ENCODE measurements at places on chromosomes 16 and 17.

DNA sequence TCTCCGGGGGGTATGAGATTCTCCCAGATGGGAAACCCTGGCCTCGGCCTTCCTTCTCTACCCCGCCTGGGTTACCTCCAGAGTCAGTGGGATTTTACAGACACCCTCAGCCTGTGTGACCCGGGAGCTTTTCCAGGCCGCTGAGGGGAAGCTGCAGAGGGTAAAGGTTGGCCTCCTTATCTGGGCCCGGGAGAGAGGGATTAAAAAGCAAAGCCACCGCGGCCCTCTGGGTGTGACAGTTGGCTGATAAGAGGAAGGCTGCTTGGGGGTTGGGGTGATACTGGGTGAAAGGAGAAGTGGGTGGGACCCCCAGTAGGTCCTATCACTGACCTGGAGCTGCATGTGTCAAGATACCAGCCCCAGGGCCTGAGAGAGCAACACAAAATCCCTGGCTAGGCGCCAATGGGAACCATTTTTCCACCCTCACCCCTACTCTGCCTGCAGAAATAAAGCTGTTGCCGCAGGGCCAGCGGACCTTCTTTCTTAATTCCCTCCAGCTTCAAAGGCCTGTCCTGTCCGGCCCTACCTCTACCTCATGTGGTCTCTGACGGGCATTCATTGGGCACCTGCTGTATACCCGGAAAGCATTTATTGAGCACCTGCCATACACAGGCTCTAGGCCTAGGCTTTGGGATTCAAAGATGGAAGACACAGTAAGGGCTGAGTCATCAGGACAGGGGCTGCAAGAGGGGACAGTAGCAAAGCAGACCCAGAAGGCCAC lies 77.6 kb upstream of the GSE1 start:
- DNase-seq = no peak

- no peak for DNase-seq
Measured at GRCh38 chr17:31556969-31557645, 165.6 kb downstream of the RAB11FIP4 start.

DNA sequence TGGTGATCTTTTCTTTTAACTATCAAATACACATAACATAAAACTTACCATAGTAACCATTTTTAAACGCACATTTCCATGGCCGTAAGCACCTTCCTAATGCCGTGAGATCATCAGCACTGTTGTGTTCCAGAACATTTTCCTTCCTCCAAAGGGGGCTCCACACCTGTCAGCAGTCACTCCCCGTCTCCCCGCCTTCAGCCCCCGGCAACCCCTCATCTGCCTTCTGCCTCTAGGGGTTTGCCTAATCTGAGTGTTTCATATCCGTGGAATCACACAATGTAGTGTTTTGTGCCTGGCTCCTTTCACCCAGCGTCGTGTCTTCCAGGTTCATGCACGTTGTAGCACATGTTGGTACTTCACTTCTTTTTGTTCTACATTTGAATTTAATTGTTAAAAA lies 350.1 kb upstream of the TNRC6C start:
- DNase-seq = no peak

DNA sequence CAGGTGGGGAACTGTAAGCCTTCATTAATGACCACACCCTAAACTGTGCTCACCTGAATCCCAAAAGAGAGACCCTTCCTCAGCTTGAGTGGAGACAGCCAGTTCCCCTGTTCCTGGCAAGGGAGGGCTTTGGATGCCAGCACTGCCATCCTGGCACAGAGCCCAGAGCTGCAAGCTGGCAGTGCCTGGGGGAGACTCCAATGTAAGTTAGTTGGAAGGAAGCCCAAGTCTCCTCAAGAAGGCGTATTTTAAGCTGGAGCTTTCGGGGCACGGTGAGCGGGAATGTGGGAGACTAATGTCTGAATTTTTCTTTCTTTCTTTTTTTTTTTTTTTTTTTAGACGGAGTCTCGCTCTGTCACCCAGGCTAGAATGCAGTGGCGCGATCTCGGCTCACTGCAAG lies 4.7 kb downstream of the CDC42EP4 start:
- DNase-seq = no peak

GRCh38 chr17:9299695-9300094 lies 275.9 kb downstream of the STX8 start:
- no peak for DNase-seq

- no peak for DNase-seq
Measured at GRCh38 chr17:951325-952132, 28.0 kb downstream of the NXN start.

DNA sequence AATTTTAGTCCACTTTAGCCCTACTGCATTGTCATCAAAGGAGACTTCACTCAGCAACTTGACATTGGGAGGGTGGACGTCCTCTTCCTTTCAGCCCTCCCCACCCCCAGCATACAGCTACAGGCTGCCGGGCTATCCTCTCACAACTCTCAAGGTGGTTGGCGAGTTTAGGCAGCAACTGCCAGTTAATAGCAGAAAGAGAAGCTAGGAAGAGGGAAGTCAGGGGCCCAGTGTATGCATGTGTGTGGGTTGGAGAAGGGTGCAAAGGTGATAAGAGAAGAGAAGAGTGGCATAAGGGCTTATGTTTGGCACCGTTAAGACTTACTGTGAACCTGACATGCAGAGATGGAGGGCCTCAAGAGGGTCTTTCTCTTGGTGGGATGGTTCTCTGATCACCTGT lies 31.8 kb downstream of the CCL4 start:
- no peak for DNase-seq

GRCh38 chr17:50905460-50905803 lies 39.3 kb upstream of the TOB1 start:
- DNase-seq = no peak

DNA sequence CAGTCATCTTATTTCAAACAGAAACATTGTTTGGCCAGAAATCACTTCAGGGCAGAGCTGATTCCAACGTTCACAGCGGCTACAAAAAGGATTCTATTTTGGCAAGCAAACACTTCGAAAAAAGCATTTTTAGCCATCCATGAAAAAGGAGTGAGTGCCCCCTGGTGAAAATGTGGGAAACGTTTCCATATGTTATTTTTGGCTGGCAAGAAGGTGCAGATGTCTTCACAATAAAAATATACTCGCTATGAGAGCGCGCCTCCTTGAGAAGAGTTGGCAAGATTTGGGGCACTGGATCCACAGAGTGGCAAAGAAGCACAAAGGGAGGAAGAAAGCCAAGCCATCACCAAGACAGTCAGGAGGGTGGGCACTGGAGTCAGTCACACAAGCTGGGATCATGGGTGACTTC lies 191.1 kb downstream of the CHD9NB start:
- DNase-seq = no peak

DNA sequence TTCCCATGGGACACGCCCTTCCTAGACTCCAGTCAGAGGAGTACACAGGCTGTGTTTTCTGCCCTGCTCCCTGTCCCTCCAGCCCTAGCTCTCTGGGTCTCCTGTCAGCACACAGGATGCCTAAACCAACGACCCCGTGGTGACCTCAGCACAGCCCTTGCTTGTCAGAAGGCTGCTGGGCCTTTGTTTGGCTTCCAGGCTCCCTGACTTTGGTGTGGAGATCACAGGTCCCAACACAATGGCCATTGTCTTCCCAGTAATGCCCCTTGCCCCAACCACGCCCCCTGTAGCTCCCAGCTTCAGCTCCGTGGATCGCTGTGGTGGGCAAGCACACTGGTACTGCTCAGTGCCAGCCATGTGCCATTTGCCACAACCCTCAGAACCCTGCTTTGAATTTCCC lies 15.0 kb downstream of the HNF1B start:
- no peak for DNase-seq

GRCh38 chr16:57787519-57787905 lies 14.8 kb downstream of the KIFC3 start:
- DNase-seq = no peak

- no peak for DNase-seq
Measured at GRCh38 chr17:80692931-80693467, 148.4 kb downstream of the RPTOR start.

- no peak for DNase-seq
Measured at GRCh38 chr17:7222972-7223292, 3.2 kb downstream of the ACADVL start.

- DNase-seq = no peak
Measured at GRCh38 chr17:65185668-65186382, 48.7 kb downstream of the RGS9 start.

DNA sequence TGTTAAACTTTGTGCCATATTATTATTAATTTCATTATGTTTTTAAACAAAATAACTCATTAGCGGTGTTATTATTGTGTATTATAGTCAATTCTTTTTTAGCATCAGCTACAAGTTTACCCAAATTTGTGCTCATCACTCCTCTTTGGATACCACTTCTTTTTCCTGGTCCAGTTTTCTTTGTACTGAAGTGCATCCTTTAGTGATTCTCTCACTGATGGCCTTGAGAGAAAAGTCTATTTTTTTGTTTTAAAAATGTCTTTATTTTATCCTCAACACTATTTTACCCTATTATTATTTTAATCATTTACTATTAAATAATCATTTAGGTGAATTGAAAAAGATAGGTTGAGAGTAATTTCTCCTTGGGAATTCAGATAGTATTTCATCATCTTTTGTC lies 99.2 kb downstream of the RGS9 start:
- DNase-seq = no peak

DNA sequence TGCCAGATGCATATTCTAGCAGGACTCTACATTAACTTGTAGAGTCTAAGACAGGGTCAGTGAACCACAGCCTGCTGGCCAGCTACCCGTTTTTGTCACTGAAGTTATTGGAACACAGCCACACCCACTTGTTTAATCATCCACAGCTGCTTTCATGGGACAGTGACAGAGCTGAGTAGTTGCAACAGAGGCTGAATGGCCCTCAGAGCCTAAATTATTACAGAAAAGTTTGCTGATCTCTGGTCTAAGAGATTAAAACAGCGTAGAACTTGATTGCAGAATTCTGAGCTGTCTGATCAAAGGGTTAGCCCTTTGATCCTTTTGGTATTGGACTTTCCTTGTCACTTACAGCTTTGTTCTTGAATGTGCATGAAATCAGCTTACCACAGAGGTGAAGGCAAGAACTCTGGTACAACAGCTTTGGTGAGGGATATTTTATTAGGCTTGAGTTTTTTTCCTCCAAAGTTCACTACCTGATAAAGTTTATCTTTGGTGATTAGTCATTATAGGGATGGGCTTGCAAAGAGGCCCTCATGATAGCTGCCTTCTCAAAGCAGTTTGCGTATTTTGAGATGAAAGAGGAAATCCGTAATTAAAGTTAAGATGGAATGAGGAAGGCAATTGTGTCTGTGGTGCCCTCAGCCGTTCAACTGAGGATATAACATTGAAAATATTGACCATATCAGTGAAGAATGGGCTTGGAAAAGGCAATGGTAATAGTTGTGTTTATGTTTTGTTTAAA lies 23.6 kb downstream of the ALDH3A2 start:
- DNase-seq = no peak

GRCh38 chr16:87951552-87952538 lies 611 bp downstream of the BANP start:
- DNase-seq = no peak

DNA sequence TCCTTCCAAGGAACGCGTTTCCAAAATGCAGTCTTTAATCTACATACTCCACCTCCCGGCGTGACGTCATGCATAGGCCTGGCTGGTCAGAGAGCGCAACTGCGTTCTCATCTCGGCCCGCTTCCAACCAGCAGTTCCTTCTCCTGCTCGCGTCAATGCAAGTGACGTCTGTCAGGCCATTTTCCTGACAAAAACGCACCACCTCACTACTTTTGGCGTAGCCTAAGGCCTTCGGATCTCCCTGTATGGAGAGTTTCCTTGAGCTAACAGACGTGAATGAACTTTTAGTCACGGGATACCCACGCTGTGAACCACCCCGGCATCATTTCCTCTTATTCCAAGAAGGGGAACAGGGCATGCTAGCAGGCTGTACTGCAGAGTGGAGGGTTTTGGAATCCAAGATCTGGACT lies 25.0 kb downstream of the TEX14 start:
- DNase-seq = no peak

- no peak for DNase-seq
Measured at GRCh38 chr17:80374732-80375585, 40.0 kb upstream of the ENDOV start.

DNA sequence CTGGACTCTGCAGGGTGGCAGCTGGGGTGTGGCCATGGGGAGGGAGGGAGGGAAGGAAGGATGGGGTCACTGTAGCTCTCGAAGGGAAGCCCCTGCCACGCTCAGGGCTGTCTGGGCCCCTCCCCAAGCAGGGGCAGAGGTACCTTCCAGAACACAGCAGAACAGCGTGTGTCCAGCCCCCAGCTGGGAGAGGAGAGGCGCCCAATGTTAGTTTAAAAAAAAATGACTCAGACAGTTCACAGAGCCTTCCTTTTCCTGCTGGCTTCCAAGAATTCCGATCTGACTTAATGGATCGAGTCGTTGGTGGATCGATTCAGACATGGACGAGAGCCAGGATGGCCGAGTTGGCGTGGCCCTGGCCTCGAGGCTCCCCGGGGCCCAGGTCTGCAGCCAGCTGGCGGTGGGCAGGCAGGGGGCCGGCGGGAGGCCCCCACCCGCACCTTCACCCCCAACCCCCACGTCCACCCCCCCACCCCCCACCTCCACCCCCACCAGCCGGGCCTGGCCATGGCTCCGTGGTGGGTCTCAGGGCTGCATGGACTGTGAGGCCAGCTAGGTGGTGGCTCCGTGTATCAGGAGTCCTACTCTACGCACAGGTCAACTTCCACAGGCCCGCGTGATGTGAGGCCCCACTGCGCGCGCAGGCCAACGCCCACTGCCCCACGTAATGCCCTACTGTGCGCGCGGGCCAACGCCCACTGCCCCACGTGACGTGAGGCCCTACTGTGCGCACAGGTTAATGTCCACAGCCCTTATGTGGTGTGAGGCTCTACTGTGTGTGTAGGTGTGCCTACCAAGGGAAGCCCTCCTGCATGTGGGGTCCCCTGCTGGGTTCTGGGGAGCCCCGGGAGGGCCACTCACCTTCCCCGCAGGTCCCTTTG lies 21.8 kb downstream of the CACNA1H start:
- no peak for DNase-seq

GRCh38 chr17:6453279-6454024 lies 9.2 kb downstream of the PIMREG start:
- DNase-seq = no peak

DNA sequence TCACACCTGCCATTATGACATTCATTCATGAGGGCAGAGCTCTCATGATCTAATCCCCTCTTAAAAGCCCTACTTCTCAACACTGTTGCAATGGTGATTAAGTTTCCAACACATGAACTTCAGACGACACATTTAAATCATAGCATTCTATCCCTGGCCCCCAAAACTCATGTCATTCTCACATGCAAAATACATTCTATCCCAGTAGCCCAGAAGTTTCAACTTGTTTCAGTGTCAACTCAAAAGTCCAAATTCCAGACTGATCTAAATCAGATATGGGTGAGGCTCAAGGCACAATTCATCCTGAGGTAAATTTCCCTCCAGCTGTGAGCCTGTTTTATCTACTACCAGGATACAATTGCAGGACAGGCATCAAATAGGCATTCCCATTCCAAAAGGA lies 25.2 kb downstream of the LYRM1 start:
- no peak for DNase-seq

- no peak for DNase-seq
Measured at GRCh38 chr16:25941800-25942499, 250.2 kb downstream of the HS3ST4 start.

DNA sequence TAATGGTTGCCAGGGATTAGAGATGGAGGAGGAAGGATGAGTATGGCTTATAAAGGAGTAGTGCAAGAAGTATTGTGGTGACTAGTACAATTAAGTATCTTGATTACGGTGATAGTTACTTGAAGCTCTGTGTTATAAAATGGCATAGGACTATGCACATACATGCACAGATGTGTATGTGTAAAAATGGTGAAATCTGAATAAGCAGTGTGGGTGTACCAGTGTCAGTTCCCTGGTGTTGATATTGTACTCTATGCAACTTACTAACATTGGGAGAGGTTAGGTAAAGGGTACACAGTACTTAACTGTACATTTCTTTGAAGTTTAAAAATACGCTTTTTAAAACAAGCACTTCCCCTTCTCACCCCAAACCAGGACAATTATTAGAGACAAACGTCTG lies 48.5 kb downstream of the NSRP1 start:
- no peak for DNase-seq
